CD4-positive, alpha-beta T cell (primary cell): ENCODE measurements at places on chromosomes 7 and 10. TPM values are rescaled to one million over a fixed set of nuclear protein-coding genes. Genes with fewer than 3 reads are reported as not detected.

DNA sequence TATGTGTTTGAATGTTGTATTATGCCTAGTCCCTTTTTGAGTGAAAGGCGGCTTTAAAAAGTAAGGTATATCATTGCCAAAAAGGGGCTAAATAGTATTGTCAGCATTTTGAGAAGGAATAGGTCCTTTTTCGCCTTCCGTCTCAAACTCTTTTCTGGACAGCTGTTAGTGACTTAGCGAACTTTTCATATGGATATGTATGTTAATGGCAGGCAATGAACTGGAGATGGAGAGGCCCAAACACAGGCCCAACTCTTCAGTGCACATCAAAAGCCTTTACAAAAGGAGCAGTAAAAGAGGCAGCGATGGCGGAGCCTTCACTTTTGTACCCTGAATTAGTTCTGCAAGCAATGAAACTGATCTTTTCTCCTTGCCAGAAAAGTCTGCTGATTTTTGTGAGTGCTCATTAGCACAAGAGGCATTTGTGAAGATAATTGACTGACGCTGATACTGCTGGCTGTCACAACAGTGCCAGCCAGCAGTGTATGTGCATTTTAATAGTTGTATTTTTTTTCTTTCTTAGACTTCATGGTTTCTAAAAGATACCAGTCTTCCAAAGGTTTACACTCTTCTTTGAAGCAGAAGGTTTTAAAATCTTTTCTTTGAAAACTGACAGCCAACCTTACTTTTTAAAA lies 243.7 kb upstream of the SP8 start:
- DNase-seq, result no peak
- H3K27ac ChIP-seq, result no peak overlapping the region
- H3K36me3 ChIP-seq, result no peaks in the 10 kb centered on the region
- no peaks in the 10 kb centered on the region for H3K27me3 ChIP-seq

Gene GPR146
- total RNA-seq, result 13.7 TPM

Gene CYP26C1
- 0.14 TPM for total RNA-seq

Gene TMEM60
- 1.2 TPM for total RNA-seq

DNA sequence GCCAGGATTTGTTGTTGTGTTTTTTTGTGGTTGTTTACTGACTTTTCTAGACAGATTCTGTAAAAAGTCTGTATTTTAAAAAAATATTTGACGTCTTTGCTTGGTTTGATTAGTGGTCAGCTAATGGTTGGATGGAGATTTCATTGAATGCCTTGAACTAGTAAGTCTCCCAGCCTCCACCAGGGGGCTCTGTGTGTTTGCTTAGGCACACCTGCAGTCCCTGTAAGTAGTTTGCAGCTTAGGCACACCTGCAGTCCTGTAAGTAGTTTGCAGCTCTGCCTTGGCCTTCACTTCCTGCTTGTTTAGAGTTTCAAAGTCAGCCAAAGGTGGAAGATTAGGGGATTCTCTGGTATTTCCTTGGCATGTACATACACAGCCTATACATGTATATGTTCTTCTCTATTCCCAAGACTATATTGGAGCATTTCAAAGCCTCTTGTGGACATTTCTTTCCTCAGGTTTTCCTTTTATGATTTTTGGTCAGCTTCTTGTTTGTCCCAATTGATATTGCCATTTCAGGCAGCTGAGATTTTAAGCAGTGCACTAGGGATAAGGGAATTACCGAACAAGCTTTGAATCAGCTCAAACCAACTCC lies 101.6 kb downstream of the CCSER2 start:
- H3K27me3 ChIP-seq, result no peaks in the 10 kb centered on the region
- no peak overlapping the region for H3K27ac ChIP-seq
- H3K4me3 ChIP-seq, result no peak overlapping the region
- H3K4me1 ChIP-seq, result peaks cover 7% of the 10 kb centered on the region
- peak; percentile 72 for DNase-seq

Gene ENTPD7
- total RNA-seq, result 1.4 TPM
